Lower leg skin (tissue), 4 donors: ENCODE measurements at places on chromosomes 5 and 9. TPM values are rescaled to one million over a fixed set of nuclear protein-coding genes. Genes with fewer than 3 reads are reported as not detected.
A peak's percentile ranks its signal among the peaks of the same experiment; 100 is the strongest.

Gene PCDHGA11
- total RNA-seq: 3.2 TPM

Gene IGIP
- total RNA-seq: 7.5 TPM

Gene TBCA
- total RNA-seq: 104 TPM

DNA sequence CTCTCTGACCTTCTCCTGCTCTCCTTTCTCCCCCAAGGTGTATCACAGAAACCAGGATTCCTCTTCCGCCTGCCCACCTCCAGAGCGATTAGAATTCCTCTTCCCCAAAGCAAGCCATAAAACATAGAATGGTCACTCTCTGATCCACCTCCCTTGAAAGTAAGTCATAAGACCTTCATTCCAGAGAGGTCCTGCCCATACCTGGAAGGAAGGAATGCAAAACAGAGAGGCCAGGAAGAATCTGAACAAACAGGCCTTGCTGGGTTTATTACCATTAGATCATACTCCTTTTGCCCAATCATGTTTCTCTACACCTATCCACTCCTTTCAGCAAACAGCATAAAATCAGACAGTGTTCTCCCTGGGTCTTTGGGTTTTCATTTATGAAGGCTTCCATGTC, 21.0 kb downstream of the CDKL3 start:
- no peak for DNase-seq

DNA sequence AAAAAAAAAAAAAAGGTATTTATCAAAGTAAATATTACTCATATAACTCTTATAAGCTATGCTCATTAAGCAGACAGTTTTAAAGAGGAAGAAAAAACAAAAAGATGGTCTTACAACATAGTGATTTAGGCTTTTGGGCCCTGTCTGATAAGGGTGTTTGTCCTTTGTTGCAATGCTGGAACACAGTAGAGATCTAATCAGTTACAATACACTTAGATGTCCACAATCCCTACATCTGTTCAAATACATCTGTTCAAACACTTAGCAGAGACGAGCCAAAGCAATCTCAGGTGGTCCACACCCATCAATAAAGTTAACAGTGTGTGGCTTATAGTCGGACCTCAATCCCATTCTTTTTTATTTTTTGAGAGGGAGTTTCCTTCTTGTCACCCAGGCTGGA, 11.0 kb downstream of the PRXL2C start:
- DNase-seq: no peak

- no peak for DNase-seq
Observed at GRCh38 chr5:138568061-138568824, 7.0 kb downstream of the HSPA9 start.

DNA sequence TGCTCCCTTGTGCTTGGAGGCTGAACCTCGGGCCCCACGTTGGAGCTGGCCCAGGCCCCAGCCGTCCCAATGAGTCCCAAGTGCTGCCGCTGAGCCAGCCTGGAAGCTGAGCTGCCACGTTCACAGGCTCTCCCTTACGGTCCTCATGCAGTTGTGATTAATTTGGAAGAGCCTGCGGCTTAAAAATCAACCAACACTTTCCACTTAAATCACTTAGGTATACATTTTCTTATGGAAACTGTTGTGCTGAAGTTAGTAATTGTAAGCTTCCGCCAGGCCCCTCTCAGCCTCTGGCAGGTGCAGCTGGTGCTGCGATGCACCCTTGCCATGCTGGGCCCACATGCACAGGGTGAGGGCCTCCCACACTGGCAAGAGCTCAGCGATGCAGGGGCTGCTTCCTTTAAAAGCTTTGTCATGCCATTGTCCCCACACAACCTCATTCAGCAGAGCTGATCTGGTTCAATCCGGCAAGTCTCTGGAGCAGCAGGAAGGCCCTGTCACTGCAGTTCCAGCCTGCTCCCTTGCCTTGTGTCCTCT, 61.0 kb downstream of the IPPK start:
- DNase-seq: peak; percentile 84

DNA sequence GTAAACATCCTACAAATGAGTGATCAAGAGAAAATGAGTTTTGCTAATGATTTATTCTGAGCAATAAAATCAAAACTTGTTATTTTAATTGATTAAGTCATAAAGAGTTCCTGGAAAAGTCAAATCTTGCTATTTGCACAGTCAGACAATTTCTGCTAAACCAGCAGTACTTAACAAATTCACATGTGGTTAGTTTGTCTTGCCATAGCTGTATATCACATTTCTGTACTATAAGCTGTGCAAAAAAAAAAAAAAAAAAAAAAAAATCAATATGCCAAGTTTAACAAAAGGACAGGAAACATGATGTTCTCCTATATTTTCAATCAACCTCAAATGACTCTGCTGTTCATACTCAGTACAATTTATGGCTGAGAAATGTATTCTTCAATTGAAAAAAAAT, 24.9 kb downstream of the POU5F2 start:
- DNase-seq: no peak

DNA sequence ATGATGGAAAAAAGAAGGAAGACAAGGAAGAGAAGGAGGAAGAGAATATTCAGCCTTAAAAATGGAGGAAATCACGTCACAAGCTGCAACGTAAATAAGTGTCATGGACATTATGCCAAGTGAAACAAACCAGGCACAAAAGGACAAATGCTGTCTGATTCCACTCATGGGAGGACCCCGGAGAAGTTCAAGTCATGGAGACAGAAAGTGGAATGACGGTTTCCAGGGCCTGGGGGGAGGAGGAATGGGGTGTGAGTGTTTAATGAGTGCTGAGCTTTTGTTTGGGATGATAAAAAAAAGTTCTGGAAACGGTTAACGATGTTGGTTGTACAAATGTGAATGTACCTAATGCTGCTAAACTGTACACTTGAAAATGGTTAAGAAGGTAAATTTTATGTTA, 439.5 kb downstream of the GADD45G start:
- no peak for DNase-seq

DNA sequence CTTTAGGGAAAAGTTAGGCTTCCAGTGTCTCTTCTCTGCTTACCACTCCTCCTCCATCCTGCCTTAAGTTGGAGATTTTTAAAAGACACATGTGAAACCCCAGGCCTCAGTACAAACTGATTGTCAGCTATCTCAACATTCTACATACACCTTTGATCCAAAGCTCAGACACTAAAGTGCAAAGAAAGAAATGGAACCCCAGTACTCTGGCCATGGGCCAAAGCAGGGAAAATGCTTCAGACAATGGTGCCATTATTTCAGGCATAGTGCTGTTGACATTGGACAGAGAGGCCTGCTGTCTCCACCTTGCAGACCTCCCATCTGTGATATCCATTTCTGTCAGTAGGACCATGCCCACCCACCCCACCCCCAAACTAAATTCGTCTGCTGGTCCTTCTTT, 49.1 kb downstream of the G3BP1 start:
- DNase-seq: no peak
